ENCODE measurements at places on chromosomes 13 and 19.

DNA sequence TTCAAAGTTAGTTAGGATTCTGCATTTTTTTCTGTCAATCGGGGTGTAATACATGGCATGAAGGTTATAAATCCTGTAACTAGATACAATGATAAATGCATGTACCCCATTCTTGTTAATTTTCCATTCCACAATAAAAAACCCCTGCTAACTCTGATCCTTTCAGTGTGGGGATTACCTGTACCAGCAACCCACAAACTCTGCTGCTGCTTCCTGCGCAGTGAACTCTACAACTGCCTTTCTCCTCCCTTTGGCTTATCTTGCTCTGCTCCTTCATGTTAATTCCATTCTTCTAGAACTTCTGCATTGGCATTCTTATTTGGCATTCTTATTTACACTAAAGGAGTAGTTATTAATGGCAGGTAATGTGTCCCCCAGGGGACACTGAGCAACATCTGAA is 273.1 kb downstream of the KLF12 start:
- no peak for DNase-seq

DNA sequence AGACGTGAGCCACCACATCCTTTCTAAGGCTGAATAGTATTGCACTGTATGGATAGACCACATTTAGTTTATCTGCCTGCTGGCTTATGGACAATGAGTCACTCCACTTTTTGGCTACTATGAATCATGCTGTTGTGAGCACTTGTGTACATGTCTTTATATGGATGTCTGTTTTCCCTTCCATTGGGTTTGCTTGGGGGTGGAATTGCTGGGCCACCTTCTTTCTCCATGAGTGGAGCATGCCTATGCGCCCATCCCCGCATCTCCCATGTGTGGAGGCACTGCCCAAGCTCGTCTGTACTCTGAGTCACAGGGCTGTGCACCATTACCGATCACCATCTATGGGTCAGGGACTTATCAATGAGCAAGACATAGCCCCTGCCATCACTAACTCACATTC is 127.2 kb upstream of the GJB6 start:
- DNase-seq = no peak

GRCh38 chr13:42553098-42554046 is 20.6 kb upstream of the TNFSF11 start:
- DNase-seq = no peak

DNA sequence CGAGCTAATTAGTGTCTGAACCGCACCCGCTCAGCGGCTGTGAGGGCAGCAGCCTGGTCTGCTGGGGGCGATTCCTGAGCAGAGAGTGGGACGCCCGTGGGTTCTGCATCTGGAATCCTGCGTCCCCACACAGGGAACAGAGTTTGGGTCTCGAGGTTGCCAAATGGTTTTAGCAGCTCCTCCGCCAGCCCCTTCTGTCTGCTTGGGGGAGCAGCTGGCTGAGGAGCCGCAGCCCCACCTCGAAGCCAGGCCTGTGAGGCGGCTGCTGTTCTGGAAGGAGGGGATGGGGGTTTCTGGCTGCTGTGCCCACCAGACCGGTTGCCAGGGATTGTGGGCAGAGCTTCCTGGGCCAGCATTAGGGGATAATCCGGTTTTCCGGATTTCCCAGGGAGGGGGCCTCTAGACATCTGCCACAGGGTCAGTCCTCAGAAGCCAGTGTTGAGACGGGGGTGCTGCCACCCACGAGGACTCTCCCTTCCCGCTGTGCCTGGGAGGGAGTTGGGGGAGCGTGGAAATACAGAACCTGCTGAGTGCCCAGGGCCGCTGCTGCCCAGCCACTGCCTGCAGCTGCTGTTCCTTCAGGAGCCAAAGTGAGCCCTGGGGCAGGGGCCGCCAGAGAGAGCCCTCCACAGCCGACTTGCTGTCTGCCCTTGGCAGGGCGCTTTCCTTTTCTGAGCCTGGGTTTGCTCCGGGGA is 2.0 kb downstream of the CDC34 start:
- DNase-seq = no peak

DNA sequence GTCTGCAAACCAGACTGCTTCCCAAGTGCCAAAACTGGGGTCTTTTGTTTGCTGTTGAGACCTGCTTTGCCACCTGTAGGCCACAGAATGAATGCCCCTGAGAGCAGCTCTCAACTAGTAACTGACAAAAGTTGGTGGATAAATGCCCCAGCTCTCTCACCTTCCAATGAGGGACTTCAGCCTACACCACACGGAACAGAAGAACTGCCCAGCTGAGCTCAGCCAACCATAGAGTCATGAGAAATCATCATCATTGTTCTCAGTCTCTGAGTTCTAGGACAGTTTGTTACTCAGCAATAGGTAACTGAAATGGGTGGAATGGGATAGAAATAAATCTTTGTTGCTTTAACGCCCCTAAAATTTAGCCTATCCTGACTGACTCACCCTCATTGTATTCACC is 59.1 kb upstream of the MRI1 start:
- DNase-seq = no peak

DNA sequence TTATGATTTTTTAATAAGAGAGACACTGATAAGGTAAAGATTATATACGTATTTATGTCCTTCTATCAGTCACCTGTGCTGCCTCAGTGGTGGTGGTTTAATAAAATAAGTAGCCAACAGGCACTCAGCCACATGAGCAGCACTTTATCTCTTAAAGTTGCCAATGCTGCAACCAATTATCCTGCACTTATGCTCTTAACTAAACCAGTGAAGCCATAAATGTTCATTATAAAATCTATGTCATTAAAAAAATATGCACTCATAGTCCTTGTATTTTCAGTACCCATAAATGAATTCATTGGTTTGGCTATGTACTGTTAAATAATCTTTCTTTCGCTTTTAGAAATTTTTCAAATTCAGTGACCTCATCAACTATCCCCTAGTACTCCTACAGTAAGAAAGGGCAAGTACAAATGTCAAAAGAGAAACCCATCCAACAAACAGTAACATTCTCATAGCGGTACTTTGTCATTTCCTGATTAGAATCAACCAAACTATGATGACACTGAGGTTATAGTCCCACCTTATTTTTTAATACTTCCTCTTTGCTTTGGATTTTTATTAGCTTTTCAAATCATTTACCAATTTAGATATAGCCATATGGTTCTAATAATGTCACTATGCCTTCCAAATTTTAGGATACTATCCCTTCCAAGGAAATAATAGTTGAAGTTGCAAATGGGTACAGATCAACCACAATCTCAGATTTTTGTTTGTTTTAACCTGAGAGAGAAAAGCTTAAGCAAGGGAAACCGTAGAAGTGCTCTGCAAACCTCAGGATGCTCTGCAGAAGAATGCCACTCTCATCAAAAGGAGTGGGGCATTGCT is 190.9 kb downstream of the KLF12 start:
- no peak for DNase-seq

DNA sequence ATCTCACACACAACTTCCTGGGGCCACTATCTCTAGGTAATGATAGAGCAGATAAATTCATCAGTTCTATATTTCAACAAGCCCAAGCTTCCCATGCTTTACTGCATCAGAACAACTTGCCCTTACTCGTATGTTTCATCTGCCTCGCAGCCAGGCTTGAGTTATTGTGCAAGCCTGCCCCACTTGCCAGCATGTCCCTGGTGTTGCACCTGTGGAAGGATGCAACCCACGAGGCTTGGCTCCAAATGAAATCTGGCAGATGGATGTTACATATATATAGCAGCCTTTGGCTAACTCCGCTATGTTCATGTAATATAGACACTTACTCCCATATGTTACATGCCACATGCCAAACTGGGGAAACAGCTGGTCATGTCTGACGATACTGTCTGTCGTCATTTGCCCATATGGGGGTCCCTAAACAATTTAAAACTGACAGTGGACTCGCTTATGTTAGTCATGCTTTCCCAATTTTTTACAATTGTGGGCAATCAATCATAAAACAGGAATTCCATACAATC is 6.2 kb downstream of the ERVK3-1 start:
- DNase-seq = no peak

DNA sequence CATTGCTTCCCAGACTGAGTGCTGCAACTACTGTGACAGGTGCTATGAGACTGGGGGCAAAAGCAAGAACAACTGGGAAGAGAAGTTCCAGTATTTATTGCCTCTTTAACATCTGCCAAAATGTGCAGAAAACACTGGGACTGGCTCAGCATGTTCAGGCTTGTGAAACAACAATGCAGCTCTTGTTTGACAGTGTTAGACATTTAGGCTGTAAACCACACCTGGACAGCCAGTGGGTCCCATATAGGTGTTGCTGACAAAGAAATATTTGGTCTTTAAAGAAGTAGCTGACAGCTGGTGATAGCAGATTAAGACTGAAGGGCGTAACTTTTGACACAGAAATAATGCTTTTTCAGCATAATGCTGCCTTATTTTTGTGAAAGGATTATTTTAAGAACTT is 88.1 kb downstream of the STOML3 start:
- no peak for DNase-seq

- no peak for DNase-seq
Measured at GRCh38 chr13:112078216-112078615, 11.3 kb downstream of the SOX1 start.

GRCh38 chr13:85698256-85698655 is 101.0 kb downstream of the SLITRK6 start:
- no peak for DNase-seq

- DNase-seq = no peak
Measured at GRCh38 chr13:22482496-22483000, 698.2 kb upstream of the SGCG start.

DNA sequence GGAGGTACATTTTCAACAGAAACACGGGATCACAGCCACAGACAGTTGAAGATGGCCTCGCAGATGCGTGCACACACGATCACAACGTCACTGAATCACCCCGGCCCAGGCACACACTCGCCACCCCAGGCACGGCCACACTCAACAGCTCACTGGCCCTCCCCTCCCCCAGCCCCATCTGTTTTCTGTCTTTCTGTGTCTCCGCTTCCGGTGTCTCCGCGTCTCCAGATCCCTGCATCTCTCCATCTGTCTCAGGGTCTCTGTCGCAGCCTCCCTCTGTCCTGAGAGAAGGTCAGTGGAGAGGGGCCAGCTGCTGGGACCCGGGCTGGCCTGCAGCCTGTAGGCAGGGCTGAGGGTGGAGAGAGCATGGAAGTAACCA is 3.8 kb upstream of the ATP1A3 start:
- DNase-seq = no peak

GRCh38 chr13:40508767-40509342 is 157.6 kb downstream of the FOXO1 start:
- no peak for DNase-seq

DNA sequence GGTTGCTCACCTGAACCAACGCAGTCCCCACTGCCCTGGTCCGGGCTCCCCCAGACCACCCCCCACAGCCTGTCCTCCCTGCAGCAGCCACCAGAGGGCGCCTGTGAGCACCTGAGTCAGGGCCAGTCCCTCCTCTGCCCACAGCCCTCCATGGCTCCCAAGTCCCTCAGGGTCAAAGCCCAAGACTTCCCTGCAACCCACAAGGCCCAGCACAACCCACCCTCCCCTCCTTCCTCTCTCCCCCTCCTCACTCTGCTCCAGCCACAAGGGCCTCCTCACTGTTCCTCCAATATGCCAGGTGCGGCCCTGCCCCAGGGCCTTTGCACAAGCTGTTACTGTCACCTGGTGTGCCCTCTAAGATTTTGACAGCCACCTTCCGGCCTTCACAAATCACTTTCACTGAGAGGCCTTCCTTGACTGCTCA is 10.9 kb downstream of the GNA15 start:
- no peak for DNase-seq

DNA sequence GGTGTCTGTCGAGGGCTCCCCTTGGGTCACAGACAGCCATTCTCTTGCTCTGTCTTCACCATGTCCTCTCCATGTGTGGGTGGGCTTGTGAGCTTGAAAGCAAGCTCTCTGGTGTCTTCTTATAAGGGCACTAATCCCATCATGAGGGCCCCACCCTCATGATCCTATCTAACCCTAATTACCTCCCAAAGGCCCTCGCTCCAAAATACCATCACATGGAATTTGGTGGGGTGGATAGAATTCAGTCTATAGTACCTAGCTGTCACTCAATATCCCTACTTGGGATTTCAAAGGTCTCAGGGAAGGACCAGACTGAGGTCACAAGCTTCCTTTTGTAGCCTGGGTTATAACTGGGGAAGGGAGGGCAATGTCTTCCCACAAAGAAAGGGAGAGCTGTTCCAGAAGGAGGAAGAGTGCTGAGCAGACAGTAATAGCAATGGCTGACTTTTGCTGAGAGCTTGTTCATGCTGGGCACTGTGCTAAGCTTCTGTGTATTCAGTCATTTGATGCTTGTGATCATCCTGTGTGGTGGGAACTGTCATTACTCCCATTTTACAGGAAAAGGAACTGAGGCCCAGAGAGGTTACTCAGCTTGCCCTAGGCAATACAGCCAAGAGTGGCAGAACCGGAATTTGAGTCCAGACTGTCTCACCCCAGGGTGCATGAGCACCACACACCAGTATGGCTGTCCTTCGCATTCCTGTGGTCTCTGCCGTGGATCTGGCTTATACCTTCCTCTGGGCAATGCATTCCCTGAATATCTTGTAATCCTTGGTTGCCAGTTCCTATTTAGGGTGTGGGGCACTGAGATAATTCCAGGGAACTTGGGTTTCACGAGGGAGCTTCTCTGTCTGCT is 8.2 kb downstream of the FXYD5 start:
- DNase-seq = no peak

DNA sequence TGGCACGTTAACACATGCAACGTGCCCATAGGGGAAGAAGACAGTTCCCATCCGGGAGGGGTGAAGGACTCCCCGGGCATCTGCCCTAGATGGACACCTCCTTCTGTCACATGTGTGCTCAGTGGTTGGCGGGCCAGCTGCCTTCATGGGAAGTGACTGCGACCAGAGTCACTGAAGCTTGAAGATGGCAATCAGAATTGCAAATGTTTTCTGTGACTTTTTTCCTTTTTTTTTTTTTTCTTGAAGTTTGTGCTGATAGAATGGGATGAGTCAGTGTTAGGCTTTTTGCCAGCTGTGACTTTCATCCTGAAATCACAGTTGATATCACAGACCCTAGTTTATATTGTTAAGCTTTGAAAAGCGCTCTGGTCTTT is 109.2 kb upstream of the MCF2L start:
- DNase-seq = no peak

GRCh38 chr13:110471833-110472162 is 89.7 kb downstream of the RAB20 start:
- no peak for DNase-seq

DNA sequence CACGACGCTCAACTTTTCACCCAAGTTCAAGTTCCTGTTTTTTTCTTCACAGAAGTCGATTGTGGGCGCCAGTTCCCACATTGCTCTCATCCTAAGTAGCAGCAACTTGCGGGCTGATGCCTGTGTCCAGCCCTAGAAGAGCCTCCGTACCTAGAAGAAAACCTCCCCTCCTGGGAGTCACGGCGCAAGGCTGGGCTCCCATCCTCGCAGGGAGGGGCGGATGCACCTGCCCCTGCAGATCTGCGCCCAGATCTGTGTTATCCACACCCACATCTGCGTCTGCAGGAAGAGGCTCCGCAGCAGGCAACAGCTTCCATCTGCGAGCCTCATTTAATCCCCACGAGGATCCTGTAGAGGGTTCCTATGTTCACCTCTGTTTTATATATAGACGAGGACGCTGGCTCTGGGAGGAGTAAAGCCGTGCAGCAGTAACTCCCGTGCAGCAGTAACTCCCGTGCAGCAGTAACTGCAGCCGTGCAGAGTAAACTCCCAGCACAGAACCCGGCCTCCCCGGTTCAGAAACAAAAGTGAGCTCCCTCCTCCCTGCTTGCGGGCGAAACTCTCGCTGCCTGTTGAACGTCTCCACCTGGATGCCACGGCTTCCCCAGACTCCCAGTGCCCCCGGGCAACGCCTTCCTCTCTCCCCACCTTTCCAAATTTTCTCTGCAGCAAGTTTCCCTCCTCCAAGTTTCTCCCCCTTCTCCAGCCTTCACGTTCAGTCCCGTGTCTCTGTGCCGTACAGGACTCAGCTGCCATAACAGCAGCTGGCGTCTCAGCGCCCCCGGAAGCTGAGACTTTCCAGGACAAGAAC is 23.5 kb upstream of the LAIR1 start:
- no peak for DNase-seq

- no peak for DNase-seq
Measured at GRCh38 chr13:113884821-113885220, 20.9 kb upstream of the GAS6 start.

All from caudate nucleus (tissue), 63 donors.